ENCODE measurements at places on chromosomes 13 and 19.
A peak's percentile ranks its signal among the peaks of the same experiment; 100 is the strongest.

- no peak for DNase-seq
Observed at GRCh38 chr13:75425216-75426009, 56.6 kb downstream of the TBC1D4 start.

- no peak for DNase-seq
Observed at GRCh38 chr19:10761443-10762250, 43.8 kb downstream of the DNM2 start.

DNA sequence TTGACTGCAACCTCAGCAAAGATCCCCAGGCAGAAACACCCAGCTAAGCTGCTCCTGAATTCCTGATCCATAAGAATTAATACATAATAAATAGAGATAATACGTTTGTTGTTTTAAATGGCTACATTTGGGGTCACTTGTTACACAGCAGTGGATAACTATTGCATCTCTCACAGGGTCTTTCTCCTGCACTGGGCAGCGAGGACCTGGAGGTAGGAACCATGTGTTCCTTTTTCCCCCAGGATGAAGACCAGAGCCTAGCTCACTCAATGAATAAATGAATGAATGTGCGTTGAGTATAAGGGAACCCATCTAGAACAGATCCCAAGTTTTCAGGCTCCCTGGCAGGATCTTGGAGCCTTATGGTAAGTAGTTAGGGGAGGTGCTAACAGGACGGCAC, 30.7 kb downstream of the F2RL3 start:
- no peak for DNase-seq

DNA sequence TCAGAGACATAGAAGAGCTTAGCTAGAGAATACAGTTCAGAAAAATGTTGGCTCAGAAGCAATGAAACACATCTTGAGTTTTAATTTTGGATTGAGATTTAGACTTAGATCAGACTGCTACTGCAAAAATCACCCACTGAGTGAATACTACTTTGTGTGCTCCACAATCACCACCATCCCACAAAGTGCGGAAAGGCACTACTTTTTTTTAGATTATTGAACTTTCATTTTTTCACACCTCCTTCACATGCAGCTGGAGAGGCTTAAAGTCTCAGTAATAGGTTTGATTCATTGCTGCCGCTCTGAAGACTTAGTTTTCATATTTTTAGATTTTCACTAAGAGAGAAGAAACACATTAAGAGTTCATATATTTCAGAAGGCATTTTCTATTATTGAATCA, 289.9 kb upstream of the PRR20A start:
- no peak for DNase-seq

DNA sequence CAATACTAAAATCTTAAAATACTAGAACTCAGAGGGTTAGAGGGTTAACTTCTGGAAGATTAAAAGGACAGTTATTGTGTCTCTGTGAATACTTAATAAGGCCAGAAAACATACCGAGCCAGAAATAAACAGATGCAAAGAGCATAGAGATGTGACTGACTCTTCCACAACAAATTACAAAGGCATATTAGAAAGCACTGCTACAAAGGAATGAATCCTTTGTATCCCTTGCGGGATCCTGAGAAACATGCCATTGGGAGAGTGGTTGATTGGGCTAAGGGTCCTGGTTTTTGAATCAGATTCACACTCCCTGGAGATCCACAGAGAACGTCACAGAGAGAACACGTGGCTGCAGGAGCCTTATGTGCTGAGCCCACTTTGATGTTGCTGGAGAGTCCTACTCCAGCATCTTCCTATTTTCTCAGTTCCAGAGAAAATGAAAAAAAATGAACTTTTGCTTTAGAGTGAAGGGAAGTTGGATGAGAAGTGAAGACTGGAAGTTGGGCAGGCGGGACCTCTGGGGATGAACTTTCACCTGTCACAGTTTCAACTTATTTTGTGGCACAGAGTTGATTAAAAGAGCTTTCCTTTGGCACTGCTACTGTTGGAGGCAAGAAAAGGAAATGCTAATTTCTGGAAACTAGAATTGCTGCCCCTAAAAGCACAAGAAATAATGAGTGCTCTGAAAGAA, 309.9 kb downstream of the DCT start:
- DNase-seq = no peak

- DNase-seq = peak; percentile 79
Observed at GRCh38 chr19:13012690-13013608, 17.7 kb downstream of the NFIX start.
